ENCODE measurements at places on chromosomes 12 and 14.

- DNase-seq, result peak; percentile 58
These were observed 6.9 kb upstream of the DNM1L start for GRCh38 chr12:32671930-32672780.

GRCh38 chr14:71049435-71050133 is 142.3 kb downstream of the PCNX1 start:
- DNase-seq, result no peak

- no peak for DNase-seq
These were observed 44.4 kb downstream of the DGLUCY start for GRCh38 chr14:91158091-91158790.

GRCh38 chr14:102210421-102211042 is 70.8 kb downstream of the WDR20 start:
- DNase-seq, result peak; percentile 5

DNA sequence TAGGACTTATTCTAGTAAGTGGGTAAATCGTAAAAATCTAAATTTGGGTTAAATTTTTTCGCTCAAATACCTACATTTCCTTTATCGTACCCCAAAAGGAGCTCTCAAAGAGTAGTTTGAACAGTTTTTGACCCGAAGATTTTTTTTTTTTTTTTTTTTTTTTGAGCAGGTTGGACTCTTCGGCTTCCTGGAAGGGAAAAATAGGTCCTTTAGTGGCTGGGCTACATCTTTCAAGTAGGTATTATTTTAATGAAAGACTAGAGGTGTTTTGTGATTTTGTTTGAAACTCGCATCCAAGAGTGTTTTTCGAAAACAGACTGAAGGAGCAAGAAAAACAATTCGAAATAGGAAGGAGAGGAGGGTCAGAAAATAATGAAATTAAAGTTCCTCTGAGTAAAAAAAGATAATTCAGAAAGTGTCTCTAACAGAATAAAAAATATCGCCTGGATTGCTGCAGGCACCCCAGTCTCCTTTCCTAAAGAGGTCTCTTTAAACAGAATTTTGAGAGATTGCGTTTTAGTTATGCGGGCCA is 6.0 kb downstream of the CDKN1B start:
- DNase-seq, result no peak
